Mucosa of gallbladder (tissue), 1 donor: ENCODE measurements at places on chromosomes 2 and 18. TPM values are rescaled to one million over a fixed set of nuclear protein-coding genes. Genes with fewer than 3 reads are reported as not detected.
A peak's percentile ranks its signal among the peaks of the same experiment; 100 is the strongest.

Gene C18orf32
- total RNA-seq: 81.9 TPM

DNA sequence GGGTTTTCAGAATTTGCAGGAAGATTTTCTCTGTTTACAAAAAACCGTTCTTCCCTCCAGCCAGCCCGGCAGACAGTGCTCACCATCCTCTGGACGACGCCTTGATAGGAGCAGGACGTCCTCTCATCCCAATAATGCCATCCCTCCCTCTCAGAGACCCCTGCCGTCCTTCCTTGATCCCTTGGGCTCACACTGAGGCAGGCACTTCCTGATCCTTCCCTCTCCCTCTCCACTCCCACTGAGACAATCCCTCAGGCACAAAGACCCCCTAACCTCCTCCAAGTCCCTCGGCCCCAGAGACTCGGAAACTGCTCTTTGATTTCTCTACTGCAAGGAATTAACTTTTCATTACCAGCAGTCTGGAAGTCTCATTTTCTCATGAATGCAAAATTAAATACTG, 42.5 kb downstream of the PAX3 start:
- DNase-seq: no peak

- no peak for DNase-seq
Observed at GRCh38 chr2:118834901-118835745, 12.3 kb downstream of the EN1 start.

Gene CXCR4
- total RNA-seq: 61.1 TPM

Gene MPP4
- not detected for total RNA-seq

Gene FOXI3
- total RNA-seq: not detected

DNA sequence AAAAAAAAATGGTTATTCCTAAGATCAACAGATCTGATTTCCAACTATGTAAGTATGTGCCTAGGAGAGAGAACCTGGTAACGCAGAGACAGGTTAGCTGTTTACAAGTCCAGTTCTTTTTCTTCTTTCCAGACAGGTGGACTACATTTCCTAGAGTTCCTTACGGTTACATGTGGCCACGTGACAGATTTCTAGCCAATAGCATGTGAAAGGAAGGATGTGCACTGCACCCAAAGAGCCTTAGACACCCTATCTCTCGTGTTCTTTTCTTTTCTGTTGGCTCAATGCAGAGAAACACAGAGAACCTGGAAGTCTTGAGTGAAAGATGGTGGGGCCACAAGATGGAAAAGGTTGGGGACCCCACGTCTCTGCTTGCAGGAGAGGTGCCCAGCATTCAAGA, 375.9 kb downstream of the TNS1 start:
- no peak for DNase-seq

- no peak for DNase-seq
Observed at GRCh38 chr2:223306371-223306770, 254.4 kb downstream of the KCNE4 start.

- DNase-seq: no peak
Observed at GRCh38 chr2:197460649-197461048, 7.3 kb downstream of the COQ10B start.

- DNase-seq: no peak
Observed at GRCh38 chr2:128444121-128444771, 125.6 kb upstream of the HS6ST1 start.

- no peak for DNase-seq
Observed at GRCh38 chr2:123091471-123091870, 933.6 kb upstream of the CNTNAP5 start.

Gene HADHA
- 134 TPM for total RNA-seq

Gene TBR1
- total RNA-seq: not detected

- no peak for DNase-seq
Observed at GRCh38 chr2:145199827-145200706, 680.1 kb upstream of the ZEB2 start.

- no peak for DNase-seq
Observed at GRCh38 chr2:235485362-235485761, 8.5 kb upstream of the AGAP1 start.

DNA sequence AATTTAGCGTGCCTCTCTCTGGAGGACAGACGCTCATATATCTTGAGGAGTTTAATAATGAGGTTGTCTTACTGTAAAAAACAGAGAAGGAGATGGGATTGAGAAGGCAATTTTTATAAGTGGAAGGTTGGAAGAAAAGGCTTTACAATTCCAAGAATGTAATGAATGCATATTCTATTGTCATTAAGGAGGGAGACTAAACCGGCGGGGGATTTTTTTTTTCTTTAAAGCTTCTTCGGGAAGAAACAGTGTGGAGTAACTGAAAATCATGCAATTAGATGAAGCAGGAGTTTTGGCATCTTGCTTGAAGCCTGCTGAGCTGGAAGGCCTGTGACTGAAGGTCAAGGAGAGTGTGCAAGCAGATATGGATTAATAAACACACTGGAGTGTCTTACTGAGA, 124.4 kb downstream of the HRH4 start:
- DNase-seq: no peak

DNA sequence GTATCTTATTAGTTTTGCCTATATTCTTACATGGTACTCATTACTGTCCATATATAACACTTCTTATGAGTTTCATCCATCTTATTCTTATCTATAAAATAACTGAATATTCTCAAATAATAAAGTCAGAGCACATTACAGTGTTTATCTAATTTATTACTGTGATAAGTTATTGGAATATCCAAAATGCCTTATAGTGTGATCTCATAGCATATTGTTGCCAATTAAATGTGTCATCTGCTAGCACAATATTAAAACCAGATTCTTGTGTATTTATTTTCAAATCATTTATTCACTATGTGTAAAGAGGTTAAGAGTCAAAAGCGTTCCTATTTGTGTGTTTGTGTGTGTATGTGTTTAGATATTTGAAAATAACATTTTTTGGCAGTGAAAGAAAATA, 151.9 kb downstream of the WDR7 start:
- no peak for DNase-seq

Gene ABHD1
- 0.37 TPM for total RNA-seq

- DNase-seq: no peak
Observed at GRCh38 chr2:37809931-37810570, 115.0 kb upstream of the RMDN2 start.

DNA sequence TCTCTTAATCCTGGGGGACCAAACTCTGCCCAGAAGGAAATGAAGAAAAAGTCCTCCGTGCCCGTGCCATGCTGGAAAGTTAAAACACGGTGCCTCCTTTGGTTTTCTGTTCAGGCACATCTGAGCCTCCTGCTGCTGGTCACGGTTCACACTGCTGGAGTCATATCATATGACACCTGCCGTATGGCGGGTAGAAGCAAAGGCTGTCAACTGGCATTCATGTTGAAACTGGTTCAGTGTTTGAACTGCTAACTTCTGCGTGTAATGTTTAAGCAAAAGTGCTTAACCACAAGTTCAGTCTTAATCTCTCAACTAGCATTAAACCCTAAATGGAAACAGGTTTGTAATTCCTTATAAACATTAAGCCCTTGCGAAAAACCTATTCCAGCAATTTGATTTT, 3.1 kb downstream of the STK39 start:
- DNase-seq: peak; percentile 34

- DNase-seq: no peak
Observed at GRCh38 chr2:2757764-2758163, 426.7 kb upstream of the MYT1L start.

DNA sequence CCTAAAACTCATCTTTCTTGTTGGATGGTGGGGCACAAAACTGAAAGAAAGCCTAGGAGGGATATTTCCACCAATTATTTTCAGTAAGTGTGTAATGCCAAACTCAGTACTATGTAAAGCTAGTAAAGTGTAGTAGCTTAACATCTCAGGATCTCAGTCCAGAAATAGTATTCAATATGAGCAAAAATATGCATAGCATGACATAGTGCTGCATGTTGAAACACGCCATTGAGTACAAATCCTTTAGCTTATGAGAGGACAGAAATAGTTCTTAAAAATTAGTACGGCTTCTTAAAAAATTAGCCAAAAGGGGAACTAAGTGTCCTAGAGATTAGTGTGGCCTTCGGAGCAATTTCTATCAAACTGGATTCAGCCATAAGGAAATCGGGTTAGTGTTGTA, 21.7 kb upstream of the ATL2 start:
- no peak for DNase-seq

DNA sequence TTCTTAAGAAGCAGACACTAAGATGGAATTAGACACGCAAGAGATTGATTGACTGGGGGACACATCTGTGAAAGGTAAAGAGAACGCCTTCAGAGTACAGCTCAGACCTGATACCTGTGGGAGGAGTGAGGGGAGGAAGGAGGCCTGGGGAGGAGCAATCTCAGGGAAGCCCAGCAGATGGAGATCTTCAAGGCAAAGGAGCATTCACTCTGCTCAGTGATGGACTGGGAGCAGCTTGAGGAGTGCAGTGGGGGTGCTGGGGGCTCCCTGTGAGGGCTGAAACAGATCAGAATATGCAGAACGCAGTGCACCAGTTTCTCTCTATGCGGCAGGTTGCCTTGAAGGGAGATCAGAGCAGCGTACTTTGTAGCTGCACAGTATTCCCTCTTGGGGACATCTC, 103.7 kb upstream of the ATP8B1 start:
- no peak for DNase-seq

DNA sequence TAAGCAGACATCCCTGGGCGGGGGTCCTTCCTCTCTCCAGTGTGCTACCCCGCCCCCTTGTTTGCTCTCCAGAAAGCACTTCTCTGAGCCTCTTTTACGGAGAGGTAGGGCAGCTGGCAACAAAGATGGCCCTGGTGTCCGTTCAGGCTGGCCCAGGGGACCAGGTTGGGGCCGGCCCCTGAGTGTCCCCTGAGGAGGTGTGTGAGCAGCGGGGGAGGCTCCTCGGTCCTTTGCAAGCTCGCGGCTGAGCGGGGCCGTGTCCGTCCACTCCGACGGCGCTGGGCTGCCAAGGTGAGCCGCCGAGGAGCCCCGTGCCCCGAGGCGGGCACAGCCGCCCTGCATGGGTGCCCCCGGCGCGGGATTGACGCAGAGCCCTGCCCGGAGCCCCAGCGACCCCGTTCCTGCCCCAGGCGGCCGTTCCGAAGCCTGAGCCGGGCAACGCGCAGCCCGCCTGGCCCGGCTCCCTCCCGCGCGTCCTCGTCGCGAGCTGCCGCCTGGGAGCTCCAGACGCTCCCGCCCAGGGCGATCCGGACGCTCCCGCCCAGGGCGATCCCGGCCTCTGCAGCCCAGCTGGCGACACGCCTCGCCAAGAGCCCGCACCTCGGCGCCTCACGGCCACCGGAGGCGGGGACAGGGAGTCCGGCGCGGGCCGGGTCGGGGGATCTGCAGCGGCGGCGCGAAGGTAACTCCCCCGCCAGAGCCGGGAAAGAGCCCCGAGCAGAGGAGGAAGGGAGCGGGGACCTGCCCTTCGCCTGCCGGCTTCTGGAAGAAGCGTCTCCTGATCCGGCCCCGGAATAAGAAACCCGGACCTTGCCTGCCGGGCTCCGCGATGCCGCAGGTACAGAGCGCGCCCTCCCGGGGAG, at the start of gene PROKR1:
TSS of gene PROKR1 (plus strand) at position 569 of the 863 bp plus-strand sequence. CDS start 2,243 bp downstream, outside the sequence.
- DNase-seq: peak; percentile 25

DNA sequence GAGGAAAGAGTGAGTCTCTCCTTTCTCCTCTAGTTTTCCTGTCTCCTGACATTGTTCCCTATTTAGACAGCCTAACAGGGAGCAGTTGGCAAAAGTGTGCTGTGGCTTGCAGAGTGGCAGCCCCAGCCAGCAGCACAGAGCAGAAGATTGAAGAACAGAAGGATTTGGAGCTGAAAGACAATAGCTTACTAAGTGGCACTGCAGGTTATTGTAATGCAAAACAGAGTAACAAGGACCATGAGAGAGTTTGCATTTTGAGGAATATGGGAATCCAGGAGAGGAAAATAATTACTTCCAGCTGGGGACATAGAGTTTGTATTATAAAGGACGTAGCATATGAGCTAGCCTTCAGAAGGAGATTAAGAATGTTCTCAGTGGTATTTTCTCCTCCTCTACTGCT, 342.4 kb downstream of the AKAIN1 start:
- DNase-seq: no peak

- DNase-seq: no peak
Observed at GRCh38 chr2:26305540-26305939, 40.4 kb upstream of the SELENOI start.

DNA sequence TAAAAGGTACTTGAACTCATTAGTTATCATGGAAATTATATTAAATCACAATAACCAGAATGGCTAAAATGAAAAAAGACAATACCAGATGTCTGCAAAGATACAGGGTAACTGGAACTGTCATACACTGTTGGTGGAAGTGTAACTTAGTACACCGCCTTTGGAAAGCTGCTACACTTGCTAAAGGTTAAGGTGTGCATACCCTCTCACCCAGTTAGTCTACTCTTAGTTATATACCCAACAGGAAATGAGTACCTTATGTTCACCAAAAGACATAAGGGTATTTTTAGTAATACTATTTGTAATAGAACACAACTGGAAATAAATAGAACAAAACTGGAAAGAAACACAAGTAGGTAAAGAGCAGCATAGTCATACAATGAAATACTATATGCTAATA, 155.8 kb upstream of the THUMPD2 start:
- no peak for DNase-seq

- no peak for DNase-seq
Observed at GRCh38 chr18:39871961-39872360, 2083.1 kb upstream of the PIK3C3 start.

DNA sequence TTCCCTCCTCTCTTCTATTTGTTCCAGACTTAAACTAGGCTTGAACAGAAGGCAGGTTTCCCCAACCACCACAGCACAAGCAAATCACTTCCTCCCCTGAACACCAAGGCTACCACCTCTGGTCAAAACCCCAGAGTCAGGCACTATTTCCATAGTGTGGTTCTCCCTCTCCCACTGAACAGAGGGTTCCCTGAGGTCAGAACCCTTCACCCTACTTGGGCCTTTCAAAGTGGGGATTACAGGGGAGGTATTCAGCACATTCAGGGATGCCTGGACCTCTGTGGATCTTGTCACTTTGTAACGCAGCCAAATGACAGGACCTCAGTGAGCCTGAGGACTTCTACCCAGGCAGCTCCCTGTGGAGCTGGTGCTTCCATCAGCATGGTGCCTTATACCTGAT, 88.7 kb downstream of the TNS1 start:
- DNase-seq: no peak
